Stimulated activated CD8-positive, alpha-beta memory T cell treated with anti-CD3 and anti-CD28 coated beads, Interleukin-4, amount 100 ng/mL, for 1 hour (primary cell): ENCODE measurements at places on chromosomes 12 and 14.

DNA sequence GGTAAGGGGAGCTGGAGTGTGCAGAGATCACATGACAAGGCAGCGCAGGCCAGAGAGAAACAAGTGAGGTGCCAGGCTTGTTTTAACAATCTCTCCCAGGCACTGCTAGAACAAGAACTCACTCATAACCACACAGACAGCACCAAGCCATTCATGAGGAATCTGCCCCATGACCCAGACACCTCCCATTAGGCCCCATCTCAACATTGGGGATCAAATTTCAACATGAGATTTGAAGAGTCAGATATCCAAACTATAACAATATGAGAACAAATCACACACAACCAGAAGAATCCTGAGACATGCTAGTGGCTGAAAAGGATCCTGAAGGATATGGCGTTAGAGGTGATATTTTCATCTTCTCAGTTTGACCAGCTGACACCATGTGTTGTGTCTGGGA lies 21.9 kb downstream of the OR6J1 start:
- no peak for DNase-seq

- no peak for DNase-seq
Measured at GRCh38 chr14:60087668-60088067, 4.1 kb upstream of the PCNX4 start.

DNA sequence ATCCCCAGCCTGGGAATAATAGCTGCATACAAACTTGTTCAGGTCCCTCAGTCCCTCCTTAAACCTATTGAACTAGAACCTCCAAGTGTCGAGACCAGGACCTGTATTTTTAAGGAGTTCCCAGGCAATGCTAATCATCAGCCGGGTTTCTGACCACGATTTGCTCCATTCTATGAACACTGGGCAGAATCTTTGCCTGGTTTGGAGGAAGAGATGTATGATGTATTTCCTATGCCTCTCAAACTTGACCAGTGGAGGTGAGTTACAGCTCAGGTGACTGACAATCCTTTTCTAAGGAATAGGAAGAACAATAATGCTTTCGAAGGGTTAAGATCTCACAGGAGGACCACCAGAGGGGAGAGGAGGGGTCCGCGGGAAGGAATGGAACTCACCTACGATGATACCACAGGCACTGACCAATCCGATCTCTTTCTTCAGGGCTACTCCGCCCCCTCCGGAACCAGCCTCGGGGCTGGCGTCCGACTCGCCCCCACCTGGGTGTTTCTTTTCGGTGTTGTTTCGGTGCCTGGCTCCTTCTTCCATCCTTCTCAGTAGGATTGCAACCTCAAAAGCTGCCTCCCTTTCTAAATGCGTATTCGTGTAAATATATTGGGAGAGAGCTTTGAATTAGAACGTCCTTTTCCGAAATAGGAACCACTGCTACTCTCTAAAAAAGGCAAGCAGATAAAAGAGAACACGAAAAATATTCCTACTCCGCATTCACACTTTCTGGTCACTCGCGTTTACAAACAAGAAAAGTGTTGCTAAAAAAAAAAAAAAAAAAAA lies 895 bp downstream of the SLC7A8 start:
- DNase-seq = no peak

DNA sequence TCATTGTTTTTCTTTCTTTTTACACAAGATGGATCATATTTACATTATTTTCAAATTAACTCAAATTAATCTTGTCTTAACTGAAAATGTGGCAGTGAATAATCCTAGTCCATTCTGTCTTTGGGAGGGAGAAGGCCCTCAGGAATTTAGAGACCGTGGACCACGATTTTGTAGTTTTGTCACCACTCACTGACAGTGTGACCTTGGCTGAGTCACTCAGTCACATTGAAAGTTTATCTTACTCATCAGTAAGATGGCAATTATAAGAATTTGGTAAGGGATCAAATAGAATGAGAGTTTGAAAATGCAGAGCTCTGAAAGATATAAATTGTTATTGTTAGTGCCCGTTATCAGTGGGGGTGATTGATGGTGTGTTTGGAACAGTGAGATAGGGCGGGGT lies 16.4 kb downstream of the FOXJ2 start:
- DNase-seq = no peak

DNA sequence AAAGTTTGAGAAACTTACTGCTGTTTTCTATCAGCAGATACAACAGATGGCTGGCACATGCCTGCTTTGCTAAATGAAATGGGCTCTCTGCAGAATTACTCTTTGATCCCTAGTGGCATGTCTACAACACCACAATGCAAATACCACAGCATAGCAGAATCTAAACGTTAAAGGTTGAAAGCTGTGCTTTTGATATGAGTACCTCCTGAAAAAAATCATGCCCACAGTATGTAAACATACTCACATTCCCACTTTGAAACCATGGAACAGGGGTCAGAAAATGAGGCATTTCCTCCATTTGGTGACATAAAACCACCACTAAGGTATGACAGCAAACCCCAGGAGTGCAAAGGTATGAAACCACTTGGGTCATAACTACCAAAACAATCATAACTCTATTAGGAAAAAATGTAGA lies 7.5 kb downstream of the WIF1 start:
- DNase-seq = no peak

- DNase-seq = no peak
Measured at GRCh38 chr12:57416039-57416996, 14.5 kb downstream of the R3HDM2 start.

- DNase-seq = no peak
Measured at GRCh38 chr12:24075650-24076049, 126.2 kb upstream of the SOX5 start.

DNA sequence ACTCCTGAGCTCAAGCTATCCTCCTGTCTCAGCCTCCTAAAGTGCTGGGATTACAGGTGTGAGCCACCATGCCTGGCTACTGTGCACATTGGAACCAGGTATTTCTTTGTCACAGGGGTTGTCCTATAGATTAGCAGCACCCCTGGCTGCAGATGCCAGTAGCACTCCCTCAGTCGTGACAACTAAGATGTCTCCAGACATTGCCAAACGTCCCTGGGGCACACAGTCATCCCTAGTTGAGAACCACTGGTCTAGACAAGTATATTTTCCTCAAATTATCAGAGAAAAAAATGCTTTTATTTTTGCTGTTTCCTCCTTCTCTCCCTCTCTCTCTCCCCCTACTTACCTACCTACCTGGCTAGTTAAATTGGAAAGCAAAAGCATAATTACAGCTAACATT lies 17.9 kb upstream of the P2RX7 start:
- no peak for DNase-seq

GRCh38 chr12:94157981-94158411 lies 9.6 kb downstream of the PLXNC1 start:
- no peak for DNase-seq

- no peak for DNase-seq
Measured at GRCh38 chr14:58907803-58908202, 270.0 kb downstream of the DACT1 start.

- DNase-seq = no peak
Measured at GRCh38 chr12:1553987-1554982, 40.1 kb downstream of the FBXL14 start.

GRCh38 chr12:108596854-108597558 lies 878 bp downstream of the TMEM119 start:
- DNase-seq = no peak

DNA sequence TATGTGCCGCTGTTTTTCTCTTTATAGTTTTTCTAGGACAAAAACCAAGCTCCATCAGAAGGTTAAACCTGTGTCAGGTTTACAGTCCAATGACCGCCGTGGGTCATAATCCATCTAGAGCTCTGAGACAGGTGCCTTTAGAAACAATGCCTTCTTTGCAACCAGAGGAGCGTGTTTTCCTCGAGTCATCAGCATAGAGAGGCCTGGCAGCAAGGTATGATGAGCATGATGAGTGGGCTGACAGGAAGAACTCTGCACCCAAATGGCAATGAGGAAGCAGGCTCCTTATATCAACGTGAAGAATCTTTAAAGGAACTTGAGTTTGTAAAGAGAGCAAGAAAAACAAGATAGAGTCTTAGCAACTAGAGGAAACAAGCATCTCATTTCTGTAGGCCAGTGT lies 60.5 kb upstream of the NUDT4 start:
- DNase-seq = no peak

DNA sequence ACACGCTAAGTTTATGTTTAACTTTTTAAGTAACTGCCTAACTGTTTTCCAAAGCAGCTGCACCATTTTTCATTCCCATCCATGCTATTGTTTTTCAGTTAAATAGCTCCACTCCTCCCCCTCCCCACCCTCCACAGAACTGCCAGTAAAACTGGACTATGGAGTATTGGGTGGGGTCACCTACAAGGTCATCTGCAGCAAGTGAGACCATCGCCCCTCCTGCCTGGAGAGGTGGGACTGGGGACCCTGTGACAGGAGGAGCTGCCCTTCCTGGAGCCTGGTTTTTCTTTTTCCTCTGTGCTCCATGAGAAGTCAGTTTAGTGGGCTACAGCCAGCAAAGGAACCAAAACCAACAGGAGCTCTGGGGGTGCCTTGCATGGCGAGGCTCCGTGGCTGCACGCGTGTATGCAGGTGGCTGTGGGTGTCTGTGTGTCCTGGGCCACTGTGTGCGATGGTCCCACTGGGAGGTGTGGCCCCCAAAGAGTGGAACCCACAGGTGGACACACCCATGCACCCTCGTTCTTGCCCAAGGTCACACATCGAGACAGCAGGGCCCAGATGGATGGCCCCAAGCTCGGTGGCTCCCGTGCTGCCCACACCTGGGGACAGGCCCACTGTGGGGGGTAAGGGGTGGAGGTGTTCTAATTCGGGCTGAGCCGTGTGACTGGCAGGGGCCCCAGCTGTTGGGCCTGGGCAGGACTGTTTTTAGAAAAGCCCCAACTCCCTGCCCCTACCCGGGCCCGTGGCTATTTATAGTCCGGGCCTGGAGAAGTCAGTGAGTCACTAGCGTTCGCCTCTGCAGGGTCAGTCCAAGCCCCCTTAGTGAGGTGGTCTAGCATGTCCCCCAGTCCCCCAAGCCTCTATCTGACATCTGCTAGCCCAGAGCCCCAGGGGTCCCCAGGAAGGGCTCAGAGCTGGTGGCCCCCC lies 2.3 kb upstream of the ADSS1 start:
- no peak for DNase-seq

DNA sequence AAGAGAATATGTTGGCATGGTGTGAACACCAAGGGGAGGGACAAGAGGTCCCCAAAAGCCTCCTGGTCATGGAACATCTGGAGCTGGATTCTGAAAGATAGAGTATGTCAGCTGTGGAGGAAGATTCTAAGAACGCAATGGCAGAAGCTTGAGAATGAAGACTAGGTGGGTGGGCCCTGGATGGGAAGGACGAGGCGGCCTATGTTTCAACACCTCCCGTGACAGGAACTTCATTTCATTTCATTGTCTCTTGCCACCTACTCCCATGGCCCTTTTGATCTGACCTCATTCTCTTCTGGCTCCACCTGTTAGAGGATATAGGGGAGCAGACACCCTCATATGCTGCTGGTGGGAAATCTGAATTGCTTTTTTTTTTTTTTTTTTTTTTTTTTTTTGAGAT lies 3.3 kb downstream of the UNG start:
- no peak for DNase-seq

GRCh38 chr14:28596391-28596790 lies 170.2 kb upstream of the FOXG1 start:
- no peak for DNase-seq

GRCh38 chr12:127241072-127241817 lies 1025.7 kb upstream of the TMEM132C start:
- no peak for DNase-seq

DNA sequence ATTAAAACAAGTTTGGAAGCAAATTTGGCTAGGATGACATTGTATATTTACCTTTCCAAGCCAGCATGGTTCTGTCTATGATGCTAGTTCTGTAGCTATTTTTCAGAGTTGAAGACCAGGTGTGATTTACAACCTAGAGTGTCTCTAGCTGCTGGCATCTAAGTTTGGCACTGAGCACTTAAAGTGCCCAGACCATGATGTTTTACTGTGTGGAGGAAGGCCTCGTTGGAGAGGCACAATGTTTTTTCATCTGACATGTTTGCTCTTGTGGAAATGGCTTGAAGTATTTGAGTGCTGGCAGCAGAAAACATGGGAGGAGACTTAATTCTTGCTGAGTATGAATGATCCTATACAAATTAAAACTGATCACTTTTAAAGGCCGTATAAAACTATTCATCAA lies 13.0 kb upstream of the C12orf71 start:
- DNase-seq = no peak
